ENCODE measurements at places on chromosomes 1 and 21.

DNA sequence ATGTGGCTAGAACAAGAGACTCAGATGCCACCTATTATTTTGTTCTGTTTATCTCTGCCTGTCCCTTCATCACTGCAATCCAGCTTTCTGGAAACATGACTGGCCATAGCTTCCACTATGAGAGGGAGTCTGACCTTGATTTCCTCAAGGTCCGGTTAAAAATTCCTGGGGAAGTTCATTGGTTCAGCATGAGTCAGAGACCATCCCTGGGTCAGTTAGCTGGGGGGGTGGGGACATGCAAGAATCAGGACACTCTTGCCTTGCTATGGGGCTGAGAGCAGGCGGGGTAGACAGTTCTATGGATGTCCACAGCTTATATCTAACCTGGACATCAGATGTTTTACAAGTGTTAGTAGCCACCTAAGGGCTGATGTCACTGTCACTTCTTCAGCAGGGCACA, 81.1 kb downstream of the TENT5C start:
- DNase-seq, result no peak

DNA sequence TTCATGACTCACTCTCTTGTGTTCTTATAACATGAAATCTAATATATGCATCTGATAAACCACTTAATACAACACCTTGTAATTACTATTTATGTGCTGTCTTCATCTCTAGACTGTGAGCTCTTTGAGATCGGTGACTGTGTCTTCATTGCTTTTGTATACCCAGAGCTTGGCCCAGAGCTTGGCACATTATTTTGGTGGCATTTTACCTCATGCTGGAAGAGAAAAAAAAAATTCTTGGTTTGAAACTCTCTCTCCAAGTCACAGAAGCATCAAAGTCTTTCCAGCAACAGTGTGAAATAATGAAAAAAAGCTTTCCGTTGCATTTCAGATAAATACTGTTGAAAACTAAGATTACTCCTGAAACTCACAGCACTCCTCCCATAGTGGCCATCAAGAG, 451.6 kb downstream of the NUF2 start:
- no peak for DNase-seq

- DNase-seq, result no peak
Measured at GRCh38 chr1:37850352-37850955, 8.9 kb downstream of the MTF1 start.

DNA sequence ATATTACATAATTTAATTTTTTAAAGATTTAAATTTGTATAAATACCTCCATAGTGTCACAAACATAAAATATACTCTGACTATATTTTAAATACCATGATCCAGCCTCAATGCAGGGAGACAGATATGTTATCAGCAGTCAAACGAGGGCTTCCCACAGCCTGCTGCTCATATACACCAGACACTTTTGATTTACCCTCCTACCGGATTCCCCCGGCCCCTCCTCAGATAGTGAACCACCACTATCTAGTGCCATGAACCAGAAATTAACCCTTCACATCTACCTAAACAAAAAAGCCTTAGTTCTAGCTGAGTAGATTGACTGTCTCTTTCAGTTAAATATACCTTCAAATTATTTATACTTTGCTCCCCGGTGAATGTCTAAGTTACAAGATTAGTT, 52.4 kb upstream of the C1orf53 start:
- DNase-seq, result no peak

DNA sequence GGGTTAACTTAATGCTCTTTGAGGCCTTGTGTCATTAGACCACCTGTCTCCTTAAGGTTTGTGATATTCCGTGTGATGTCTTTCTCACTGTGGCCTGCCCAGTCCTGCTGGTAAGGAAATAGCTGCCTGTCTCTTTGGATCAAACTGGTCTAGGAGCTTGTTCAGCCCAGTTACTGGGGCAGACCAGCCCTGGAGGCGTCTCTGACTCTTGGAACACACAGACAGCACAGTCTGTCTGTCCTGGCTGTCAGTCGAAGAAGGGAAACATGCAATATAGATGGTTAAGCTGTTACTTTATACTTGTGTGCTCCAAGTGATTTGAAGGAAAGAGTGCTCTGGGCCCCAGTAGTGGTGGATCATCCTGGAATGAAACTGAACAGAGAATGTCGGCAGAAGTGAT, 20.4 kb downstream of the PBX1 start:
- DNase-seq, result no peak

DNA sequence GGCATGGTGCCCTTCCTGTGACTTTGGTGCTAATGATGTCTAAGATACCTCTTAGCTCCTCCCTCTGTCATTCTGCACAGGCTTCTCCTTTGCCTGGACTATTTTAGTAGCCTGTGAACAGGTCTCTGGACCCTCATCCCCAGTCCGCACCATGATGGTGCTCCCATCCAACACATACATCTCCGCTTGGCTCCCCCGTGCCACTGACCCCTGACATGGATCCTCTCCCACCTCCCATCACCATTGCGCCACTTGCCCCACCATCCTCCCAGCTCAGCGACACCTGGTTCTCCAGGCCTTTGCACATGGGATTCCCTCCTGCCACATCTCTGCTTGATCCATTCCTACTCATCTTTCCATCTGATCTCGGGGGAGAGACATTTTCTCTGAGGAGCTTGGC, 33.9 kb downstream of the RUNX3 start:
- no peak for DNase-seq
